ENCODE measurements at places on chromosomes 4 and X.

DNA sequence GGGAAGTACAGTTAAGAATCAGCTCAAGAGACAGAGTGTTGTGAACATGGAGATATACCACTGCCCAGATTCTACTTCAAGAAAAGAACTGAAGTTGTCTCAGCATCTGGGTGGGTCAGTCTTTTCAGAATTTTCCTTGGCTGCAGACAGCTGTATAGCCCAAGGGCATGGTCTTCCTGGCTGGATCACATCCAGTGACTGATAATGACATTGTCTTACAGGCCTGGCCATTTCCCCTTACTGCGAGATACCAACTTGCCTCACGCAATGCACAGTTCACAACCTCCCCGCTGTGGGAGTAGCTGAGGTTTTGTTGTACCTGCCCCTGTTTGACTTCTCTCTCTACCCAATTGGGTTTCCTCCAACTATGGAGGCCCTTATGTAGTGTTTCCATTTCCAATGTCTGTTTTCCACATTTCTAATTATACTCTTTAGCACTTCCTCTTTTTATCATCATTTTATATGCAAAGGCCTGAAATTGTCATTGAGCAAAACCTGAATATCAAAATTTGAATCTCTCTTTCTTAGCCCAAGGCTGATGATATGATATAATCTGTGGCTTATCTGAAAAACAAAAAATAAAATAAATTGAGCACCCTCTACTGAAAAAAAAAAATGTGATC lies 209.1 kb downstream of the NAF1 start:
- no peak for DNase-seq

DNA sequence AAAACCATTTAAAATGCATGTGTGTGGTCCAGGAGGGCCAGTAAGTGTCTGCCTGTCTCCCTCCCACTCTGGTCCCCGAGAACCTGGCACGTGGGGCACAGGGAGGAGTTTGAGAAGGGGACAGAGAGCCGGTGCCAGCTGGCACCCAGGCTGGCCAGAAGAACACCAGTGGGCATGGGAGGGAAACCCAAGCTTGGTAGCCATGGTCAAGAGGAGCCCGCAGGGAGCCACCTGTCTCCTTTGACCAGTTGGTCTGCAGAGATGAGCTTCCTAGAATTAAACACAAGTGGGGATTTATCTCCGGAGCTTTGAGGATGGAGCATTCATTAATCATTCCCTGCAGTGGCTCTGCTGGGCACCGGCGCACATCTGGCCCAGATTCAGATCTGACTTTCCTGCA lies 41.6 kb downstream of the HMX1 start:
- no peak for DNase-seq

DNA sequence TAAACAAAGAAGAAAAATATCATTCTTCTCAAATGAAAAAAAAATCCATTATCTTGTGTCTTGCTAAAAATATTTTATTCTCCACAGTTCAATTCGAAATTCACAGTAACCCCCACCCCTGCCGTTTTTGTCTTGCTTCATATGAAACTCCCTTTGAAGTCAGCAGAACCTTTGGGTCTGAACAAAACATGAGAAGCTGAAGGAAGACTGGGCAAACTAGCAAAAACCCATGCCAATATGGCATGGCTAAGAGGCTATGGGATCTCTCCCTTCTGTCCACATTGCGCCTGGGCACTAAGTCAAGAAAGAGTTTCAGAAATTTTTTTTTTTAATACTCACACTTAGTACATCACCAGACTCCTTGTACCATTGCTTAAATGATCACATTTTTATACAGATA lies 136.0 kb upstream of the SMIM31 start:
- no peak for DNase-seq

GRCh38 chrX:37926700-37927099 lies 79.3 kb upstream of the DYNLT3 start:
- DNase-seq = no peak

DNA sequence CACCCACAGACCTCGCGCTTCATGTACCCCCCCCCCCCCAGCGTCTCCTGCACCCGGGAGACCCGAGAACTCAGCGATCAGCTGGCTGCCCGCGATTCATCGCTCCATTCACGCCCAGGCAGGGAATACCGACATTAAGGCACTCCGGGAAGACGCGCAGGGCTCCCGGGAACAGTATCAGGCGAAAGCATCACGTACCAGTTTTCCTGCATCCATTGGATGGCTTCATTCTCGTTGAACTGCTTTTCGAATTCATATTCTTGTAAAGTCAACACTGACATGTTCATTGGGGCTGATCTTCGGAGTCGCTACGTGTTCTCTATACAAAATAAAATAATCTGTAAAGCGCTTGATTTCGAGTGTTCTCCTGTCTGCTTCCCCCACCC lies 373 bp downstream of the ELOVL6 start:
- DNase-seq = no peak

GRCh38 chr4:119632216-119632615 lies 3.6 kb upstream of the PDE5A start:
- DNase-seq = no peak

DNA sequence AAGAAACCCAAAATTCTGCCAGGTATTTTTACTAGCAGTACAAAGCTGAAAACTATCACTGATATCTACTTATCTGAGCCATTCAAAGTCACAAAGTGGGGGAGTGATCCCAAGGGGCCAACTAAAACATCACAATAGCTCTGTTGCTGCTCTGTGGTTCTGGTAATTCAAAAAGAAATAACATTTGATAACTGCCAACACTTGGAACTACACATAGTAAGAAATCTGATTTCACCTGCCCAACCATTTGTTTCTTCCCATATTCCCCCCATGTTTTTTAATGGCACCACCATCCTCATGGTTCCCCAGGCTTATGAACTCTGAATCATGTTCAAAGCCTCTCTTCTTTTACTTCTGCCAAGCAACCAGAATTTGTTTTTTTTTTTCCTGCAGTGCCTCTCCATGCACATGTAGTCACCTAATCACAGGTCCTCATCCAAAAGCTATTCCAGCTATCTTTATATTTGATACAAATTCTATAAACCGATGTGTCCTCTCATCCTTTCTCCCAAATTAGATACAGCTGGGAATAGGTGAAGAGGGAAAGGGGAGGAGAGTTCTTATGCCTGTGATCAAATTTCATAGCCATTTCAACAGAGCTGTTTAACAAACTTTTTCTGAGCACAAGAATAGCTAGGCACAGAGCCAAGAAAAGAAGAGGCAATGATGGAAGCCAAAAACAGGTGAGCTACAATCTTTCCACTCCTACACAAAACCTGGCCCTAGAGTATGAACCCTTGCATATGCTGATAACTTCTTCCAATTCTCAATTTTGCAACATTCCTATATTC lies 7.7 kb downstream of the AMMECR1 start:
- no peak for DNase-seq

- DNase-seq = no peak
Measured at GRCh38 chr4:76689145-76689817, 208.7 kb downstream of the SOWAHB start.

DNA sequence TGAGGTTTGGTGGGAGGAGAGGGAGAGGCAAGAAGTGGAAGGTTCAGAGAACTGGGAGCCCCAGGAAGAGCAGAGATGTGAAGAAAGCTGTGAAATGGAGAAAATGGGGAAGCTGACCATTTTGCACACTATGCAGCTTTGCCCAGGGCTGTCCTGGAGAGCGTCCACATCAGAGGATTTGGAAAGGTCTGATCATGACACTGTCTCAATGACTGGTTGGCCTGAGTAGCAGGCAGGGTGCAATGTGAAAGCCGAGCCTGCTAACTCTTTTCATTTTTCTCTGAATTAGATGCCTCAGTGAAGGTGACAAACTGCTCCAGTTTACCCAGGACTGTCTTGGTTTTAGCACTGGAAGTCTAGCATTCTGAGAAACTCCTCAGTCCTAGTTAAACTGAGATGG lies 330.1 kb upstream of the RPS6KA3 start:
- DNase-seq = no peak

GRCh38 chr4:38306482-38307071 lies 346.4 kb downstream of the PTTG2 start:
- no peak for DNase-seq

DNA sequence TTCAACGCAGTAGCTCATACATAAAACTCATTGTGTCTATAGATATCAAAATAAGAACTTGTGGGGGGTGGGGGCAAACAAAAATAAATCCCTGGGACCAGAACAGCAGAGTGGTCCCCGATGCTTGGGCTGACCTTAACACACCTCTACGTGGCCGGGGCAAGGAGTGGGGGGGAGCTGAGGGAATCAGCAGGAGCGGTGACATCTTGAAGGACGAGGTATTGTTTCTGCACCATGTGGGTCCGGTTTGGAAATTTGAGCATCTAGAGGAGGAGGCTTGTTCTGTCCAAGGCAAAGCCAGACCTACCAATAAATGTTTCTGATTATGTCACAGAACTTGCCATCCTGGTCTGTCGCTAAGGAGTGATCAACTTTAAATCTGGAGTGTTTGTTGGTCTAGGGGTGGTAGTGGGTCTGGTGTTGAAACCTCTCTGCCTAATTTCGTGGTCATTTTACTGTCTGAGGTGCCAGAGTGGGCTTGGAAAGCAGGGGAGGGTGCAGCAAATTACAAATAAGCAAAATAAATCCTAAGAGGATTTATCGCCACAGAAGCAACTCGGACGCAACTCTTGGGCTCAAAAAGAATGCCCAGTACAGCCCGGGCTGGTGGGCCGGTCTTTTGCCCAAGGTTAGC lies 774 bp upstream of the RAPGEF2 start:
- DNase-seq = no peak

DNA sequence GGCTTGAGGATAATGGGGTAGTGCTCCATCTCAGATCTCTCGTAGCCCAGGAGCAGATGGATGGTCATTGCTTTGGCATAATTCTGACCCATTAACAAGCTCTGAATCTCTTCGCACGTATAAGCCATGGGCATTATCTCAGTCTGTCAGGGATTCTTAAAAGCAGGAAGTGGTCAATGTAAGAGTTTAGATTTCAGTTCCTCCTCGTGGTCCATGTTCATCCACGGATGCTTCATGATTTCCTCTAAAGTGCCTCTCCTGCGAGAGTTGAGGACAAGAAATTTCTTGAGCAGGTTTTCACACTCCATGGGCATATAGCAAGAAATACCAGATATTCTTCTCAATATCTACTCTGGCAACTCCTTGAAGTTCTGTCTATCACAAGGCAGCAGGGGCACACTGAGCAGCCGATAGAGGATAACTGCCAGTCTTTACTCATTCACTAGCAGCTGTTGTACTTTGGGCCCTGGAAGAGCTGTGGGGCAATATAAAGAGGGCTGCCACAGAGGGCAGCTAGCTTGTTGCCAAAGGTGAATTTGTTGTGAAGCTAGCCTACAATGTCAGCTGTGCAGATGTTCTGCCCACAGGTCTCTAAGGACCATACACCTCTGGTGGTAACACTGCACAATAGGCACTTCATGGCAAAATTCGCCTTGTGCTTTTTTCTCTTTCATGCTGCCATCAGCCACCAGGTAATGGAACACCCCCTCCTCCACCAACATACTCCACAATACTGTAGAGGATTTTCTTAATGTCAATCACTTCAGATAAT lies 52.0 kb upstream of the WDR17 start:
- DNase-seq = no peak

DNA sequence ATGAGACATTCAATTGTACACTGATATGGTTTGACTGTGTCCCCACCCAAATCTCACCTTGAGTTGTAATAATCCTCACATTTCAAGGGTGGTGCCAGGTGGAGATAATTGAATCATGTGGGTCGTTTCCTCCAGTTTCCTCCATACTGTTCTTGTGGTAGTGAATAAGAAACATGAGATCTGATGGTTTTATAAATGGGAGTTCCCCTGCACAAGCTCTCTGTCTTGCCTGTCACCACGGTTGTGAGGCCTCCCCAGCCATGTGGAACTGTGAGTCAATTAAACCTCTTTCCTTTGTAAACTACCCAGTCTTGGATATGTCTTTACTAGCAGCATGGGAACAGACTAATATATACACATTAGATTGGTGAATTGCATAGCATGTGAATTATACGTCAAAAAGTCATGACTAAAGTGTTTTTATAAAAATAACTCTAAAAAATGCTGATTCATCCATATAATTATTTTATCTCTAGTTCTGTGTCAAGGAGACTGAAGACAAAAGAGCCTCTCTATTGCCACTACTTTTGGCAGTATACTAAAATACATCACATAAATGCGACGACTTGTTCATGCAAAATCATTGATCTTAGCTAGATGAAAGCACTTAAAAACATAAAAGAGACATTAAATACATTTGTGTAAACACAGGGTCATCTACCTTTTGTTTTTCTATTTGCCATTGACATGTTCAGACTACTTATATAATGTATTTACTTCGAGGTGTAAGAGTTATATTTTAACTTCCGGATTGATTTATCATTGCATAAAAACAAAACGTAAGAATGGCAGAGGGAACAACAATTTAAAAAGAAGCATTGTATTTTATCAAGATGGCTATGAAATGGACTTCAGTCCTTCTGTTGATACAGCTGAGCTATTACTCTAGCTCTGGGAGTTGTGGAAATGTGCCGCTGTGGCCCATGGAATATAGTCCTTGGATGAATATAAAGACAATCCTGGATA lies 50.1 kb downstream of the YTHDC1 start:
- no peak for DNase-seq

GRCh38 chrX:107565931-107566603 lies 62.2 kb upstream of the PRPS1 start:
- DNase-seq = no peak

GRCh38 chr4:88275949-88276515 lies 8.3 kb downstream of the PPM1K start:
- DNase-seq = no peak

DNA sequence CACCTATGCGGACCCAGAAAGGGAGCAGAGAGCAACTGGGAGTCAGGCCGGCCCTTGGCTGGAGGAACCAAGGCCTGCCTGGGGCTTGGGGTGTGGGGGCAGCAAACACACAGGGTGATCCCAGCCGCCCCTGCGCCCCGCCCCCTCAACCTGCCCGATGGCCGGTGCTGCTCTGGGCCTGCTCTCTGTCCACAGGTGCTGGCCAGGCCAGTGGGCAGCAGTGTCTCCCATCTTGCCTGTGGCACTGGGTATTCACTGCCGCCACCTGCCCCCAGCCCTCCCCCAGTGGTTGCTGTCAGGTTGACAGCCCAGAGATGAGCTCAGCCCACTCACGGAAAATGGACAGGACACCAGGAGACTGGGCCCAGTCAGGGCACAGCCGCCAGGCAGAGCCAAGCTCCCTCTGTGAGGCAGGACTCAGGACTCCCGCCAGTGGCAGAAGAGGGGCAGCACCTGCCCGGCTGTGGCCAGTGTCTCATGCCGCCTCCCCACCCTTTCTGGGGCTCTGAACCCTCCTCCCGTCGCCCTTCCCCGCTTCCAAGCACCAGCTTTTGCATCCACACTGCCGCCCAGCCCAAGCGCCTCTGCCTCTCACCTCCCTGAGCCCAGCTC lies 4.7 kb downstream of the NKX1-1 start:
- no peak for DNase-seq

DNA sequence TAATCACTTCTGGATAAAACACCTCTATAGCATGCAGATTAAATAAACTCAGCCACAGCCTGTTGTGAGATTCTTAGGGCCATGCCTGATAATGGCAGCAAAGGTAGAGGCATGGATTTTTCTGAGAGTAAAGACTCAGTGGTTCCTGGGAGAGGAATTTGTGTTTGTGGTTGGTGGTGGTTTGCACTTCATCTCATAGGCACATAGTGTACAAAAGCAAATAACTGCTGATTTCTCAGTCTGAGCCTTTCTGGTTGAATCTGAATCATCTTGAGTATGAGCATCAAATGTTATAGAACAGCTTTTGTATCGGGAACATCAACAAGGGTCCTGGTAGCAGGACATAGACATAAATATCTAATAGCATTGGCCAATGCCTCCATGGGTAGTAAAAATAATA lies 274.3 kb downstream of the FRMPD4 start:
- no peak for DNase-seq
